ENCODE measurements at places on chromosomes 5 and 9.

GRCh38 chr5:145237843-145238242 is 597.3 kb downstream of the PRELID2 start:
- DNase-seq = no peak

DNA sequence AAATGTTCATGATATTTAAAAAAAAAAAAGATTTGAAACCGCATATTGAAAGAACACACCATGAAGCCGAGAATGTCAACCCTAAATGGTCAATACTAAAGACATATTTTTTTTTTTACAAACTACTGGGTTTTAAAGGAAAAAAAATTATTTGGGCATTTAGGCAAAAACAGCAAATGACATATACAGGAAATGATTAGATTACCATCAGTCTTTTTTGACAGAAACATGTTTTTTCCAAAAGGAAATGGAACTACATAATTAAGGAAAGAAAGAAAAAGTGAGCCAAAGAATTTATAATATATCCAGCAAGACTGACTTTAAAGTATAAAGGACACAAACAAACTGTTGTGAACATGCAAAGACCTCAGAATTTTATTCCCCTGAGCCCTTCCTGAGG is 56.7 kb downstream of the RALGPS1 start:
- no peak for DNase-seq

- no peak for DNase-seq
Measured at GRCh38 chr5:124408738-124409453, 337.5 kb downstream of the ZNF608 start.

- no peak for DNase-seq
Measured at GRCh38 chr5:132237670-132238069, 10.0 kb upstream of the P4HA2 start.

DNA sequence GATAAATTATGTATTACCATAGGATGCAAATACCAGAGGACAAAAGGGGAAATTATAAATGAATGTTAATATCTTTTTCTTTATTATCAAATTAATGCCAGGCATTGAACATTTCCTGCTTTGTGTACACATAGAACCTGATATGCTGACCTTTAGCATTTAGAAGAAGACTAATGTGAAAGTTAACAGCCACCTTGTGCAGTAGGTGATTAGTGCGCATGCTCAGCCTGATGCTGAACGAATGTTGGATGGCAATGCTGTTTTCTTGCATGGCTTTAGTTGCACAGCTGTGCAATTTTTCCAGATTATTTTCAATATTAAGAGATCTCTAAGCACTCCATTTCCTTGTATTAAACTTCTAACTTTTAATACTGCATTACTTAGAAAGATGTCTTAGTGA is 45.5 kb downstream of the CCNH start:
- DNase-seq = no peak
